ENCODE measurements at places on chromosomes 3 and 15.

DNA sequence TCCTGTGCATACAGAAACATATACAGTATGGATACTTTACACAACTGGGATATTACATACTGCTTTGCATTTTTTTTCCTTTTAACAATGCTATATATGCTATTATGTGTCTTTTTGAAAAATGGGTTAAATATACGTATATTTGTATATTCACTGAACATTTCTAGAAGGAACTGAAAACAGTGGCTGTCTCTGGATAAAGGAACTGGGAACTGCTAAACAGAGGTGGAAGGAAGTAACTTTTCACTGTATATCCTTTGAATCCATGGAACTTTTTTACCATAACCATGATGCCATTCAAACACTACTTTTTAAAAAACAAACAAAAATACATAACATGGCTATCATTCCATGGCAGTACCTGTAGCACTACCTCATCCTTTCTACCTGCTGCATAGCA lies 1.8 kb downstream of the MTFMT start:
- DNase-seq: no peak

GRCh38 chr3:71089271-71089847 lies 494.2 kb downstream of the FOXP1 start:
- DNase-seq: no peak

DNA sequence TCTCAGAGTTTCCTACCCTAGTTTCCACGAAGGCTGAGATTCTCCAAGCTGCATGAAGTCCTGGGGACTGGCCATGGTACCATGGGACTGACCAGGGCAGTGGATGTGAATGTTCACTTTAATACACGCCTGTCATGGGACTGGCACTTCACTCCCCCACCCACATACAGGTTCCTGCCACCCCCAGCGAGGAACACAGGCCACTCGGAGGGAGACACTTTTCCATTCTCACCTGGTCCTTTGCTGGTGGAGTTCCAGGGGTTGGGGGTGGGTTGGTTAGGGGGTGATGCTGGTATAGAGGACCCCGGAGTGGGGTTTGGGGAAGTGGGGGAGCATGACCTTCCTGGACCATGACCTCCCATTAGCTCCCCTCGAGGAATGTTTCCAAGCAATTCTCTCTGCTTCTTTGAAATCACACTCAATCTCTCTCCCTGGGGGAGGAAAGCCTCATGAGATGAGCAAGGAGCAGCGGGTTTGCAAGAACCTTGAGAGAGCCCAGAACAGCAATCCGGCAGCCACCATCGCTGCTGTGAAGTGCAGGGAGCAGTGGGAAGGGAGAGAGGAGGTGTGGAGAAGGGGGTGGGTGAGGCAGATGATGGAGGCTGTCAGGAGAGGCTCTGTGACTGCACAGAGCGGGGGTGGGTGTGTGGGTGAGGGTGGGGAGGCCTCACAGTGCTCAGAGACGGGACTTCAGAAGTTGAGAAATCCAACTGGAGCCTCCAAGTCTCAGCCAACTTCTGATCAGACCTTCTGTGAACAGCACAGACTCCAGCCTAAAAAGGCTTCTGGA lies 69.7 kb downstream of the ADCY5 start:
- no peak for DNase-seq

DNA sequence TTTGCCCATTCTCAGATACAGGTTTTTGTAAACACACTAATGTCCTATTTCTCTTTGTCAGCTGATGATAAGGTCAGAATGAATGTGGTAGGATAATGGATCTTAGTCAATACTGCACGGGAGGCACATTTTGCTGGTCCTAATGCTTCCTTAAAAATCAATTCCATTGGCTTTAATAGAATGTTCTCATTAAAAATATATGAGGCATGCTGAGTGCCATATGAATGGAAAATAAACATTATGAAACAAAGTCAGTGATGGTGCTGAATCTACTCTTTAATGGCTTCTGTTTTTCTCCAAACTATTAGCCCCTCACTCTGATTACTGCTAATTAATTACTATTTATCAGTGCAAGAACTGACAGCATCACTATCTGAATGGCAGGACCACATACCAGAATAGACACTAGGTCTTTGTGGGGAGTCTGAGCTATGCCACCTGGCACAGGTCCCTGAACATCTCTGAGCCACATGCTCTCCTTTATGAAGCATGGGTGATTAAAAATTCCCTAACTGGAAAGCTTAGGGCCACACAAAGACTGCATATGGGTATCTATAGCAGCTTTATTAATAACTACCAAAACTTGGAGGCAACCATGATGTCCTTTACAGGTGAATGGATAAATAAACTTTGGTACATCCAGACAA lies 278.9 kb downstream of the MEX3B start:
- DNase-seq: no peak

DNA sequence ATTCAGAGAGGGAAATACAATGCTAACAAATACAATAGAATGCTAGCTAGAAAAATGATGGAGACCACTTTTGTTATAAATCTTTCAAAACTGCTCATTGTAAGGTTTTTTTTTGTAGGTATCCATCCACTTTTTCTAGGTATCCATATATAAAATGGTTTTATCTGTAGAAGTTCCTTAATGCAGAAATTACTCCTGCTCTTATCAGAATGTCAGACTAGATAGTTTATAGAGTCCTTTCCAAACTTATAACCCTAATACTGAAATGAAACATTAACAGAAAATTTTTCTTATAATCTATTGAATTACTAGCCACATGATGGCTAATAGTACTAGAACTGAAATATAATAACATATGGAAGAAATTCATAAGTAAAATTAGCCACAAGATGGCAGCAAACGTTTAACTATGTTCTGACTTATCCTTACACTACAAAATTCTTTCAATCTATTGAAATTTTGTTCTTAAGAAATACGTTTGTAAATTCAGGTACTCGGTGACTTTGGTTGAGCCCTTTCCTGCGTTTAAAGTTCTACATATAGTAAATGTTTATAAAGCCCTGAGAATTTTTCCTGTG lies 58.5 kb downstream of the ECT2 start:
- peak; percentile 30 for DNase-seq

GRCh38 chr3:123752228-123752627 lies 131.9 kb downstream of the MYLK start:
- DNase-seq: no peak

All from NCI-H460 (cell line).